ENCODE measurements at places on chromosomes 5 and 9.

GRCh38 chr9:38226491-38226951, 157.5 kb upstream of the SHB start:
- DNase-seq, result no peak

DNA sequence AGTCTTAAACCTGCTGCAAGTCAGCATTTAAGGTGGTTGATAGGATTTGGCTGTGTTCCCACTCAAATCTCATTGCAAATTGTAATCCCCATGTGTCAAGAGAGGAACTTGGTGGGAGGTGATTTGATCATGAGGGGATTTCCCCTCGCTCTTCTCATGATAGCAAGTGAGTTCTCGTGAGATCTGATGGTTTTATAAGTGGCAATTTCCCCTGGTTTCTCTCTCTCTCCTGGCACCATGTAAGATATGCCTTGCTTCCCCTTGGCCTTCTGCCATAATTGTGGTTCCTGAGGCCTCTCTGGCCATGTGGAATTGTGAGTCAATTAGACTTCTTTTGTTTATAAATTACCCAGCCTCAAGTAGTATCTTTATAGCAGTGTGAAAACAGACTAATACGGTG, 84.3 kb upstream of the SMC2 start:
- DNase-seq, result no peak

DNA sequence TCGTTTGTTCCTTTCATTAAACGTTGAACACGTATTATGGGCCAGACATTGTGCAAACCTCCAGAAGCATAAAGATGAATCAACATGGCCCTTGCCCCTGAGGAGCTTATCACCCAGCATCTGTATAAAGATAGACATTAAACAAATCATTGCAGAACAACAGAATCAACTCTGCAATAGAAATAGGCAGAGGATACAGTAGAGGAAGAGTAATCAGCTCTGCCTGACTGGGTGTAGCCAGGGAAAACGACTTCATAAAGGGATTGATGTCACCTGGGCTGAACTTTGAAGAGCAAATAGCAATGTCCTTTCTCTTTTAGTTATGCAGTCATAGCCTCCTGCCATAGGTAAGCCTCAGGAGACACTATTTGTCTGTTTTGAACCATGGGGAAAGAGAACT, 13.4 kb downstream of the RGS7BP start:
- no peak for DNase-seq

DNA sequence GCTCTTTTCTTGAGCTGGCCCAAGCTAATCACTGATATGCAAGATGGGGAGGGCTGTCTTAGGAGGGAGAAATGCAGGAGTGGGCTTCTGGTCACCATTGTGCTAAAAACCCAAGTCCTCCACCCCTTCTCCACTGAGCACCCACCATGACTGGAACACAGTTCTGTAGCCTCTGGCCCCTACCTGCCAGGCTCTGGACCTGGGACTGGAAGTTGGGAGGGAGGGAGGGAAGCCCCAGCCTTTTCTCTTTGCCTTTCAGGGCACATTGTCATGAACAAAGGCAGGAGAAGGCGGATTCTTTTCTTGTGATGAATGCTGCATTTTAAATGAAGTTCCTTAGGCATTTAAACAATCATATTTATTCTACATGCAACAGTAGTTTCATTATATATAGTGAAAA, 559.1 kb upstream of the TRPC7 start:
- DNase-seq, result no peak

- DNase-seq, result no peak
Observed at GRCh38 chr9:120187758-120188157, 392.2 kb downstream of the CDK5RAP2 start.

GRCh38 chr5:758698-759053, 25.9 kb downstream of the ZDHHC11B start:
- DNase-seq, result no peak

DNA sequence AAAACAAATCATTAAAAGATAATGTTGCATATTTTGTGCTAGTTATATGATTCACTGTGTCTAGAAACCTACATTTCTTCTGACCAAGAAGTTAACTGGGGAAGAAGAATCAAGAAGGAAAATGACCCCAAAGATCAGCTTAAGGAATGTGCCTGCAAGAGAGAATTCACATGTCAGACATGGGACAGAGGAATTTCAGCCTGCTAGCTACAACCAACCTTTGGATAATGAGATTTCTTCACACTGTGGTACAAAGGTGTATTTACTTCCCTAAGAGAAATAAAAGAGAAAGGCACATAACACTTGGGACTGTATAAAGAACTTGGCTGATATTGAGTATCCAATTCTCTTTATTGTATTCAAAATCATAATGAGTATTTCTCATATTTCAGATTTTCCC, 39.6 kb upstream of the ELL2 start:
- no peak for DNase-seq

DNA sequence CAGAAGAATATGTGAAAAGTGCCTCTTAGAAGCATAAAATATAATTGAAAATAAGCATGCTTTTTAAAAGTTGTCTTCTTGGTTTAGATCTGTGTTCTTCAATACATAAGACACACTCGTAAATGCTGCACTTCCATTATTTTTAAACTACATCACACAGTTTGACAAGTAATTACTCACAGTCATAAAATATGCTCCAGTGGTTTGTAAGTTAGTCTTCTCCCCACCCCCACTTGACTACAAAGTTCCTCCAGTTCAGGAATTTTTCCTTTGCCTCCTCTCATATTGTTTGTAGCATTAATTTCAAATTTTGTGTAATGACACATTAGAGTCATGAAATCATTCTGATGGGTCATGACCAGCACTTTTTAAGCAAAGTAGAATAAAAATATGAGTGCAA, 60.3 kb upstream of the PTGER4 start:
- DNase-seq, result no peak

GRCh38 chr5:139468421-139468931, 2.3 kb upstream of the SMIM33 start:
- no peak for DNase-seq

GRCh38 chr9:123640792-123641222, 284.8 kb downstream of the CRB2 start:
- DNase-seq, result no peak

GRCh38 chr9:79390077-79390698, 181.6 kb upstream of the TLE4 start:
- no peak for DNase-seq

DNA sequence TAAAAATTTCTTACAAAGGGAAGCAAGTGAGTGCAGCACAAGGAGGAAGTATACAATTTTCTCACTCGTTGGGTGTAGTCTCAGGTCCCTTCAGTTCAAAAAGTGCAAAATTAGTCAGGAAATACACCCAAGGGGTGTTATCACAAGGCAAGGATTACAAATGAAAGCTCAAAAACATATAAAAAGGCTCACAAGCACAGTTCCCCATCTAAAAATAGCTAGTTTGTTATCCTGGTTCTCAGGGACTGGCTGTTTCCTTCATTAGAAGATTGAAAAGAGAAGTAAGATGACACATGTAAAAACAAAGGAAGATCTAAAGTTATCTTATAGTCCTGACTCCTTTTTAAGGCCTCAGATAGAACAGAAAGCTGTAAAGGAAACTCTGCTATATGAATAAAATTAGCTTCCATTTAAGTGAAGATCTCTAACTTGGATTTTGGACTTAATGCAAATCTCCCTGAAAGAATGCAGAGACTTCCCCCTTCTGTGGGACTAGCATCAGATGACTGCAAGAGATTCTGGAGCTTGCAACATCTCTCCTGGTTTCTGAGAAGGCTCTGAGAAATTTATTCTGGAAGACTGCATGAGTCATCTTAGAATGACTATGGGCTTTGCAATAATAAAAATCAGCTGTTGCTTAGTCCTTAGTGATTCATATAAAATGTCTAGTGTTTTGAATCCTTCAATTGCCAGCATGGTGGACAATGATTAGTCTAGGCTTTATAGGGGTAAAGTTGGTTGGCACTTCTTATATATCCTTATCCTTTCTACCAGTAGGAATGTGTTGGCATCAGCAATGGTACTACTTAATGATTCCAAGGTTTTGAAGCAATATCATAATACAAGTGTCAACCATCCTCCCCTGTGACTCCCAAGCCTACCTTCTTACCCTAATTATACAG, 25.4 kb downstream of the DAB2 start:
- DNase-seq, result no peak

GRCh38 chr9:127176631-127177030, 54.2 kb upstream of the ANGPTL2 start:
- no peak for DNase-seq

- DNase-seq, result no peak
Observed at GRCh38 chr9:530681-531080, 310.8 kb upstream of the DMRT1 start.

DNA sequence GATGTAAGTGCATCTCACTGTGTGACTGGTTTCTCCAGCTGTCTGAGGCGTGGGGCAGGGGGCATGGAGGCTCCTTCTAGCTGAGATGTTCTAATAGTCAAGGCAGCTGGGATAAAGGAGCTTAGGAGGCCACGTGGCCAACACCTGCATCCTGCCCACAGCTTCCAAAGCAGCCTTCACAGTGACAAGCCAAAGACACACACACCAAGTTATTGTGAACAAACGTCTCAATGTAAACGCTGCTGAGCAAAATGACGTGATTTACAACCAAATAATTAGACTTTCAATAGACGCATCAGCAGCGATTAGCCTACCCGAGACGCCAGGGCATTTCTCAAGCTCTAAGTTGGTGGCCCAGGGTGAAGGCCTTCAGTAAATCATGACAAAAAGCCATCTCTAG, 23.2 kb upstream of the SLC25A51 start:
- DNase-seq, result no peak

DNA sequence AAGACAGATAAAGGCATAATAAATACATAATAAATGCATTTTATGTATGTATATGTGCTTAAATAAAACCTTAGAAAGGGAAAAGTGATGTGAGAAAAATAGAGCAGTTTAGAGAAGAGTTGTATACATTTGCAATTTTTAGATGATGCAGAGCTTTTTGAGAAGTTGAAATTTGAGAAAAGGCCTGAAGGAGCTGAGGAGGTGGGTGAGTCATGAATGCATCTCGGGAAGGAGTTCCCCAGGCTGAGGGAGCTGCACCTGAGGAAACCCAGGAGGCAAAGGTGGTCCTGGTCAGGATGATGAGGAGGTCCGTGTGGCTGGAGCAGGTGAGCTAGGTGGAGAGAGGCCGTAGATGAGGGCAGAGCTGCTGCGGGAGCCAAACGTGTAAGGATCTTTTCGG, 17.4 kb upstream of the CD180 start:
- DNase-seq, result no peak

- no peak for DNase-seq
Observed at GRCh38 chr5:124053340-124053739, 541.4 kb downstream of the CSNK1G3 start.

GRCh38 chr5:171400169-171400568, 12.5 kb downstream of the NPM1 start:
- DNase-seq, result no peak

DNA sequence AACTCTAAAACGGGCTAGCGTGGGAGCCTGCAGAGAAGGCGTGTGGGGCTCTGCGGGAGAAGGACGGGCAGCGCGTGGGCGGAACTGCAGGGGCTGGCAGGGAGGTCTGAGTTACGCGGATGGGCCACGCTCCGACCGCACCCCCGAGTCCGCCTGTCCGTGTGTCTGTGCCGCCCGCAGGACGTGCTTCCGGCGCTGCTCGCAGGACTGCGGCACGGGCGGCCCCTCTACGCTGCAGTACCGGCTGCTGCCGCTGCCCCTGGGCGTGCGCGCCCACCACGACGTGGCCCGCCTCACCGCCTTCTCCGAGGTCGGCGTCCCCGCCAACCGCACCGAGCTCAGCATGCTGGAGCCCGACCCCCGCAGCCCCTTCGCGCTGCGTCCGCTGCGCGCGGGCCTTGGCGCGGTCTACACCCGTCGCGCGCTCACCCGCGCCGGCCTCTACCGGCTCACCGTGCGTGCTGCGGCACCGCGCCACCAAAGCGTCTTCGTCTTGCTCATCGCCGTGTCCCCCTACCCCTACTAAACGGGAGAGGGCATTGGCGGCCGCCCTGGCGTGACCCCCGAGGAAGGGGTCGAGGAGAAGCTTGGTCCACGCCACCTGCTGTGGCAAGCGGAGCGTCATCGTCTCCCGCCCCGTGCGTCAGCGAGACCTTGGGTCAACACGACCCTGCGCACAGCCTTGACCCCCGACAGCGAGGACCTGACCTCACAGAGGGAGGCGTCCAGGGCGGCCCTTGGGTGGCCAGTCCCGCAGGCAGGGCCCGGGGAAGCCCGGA, 11.4 kb upstream of the ASS1 start:
- no peak for DNase-seq

DNA sequence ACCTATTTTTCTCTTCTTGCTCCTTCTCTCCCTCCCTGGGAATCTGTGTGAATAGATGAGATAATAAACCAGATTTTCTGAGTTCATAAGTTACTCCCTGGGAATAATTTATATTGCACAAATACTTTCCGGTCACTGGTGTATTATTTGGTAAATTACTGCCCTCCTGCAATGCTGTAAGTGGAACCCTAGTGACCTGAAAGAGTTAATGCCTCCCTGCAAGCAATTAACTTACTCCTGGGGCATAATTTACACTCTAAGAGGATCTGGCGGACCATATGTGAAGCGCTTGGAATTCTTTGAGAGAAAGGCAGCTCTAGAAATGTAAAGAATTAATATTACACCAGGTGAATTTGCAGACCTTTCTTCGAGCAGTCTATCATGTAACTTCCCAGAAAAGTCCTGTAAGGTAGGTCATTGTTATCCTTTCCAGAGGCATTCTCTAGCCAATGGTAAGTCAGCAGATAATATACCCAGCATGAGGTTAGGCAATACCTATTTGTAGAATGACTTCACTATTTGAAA, 7.0 kb upstream of the GDNF start:
- DNase-seq, result no peak

DNA sequence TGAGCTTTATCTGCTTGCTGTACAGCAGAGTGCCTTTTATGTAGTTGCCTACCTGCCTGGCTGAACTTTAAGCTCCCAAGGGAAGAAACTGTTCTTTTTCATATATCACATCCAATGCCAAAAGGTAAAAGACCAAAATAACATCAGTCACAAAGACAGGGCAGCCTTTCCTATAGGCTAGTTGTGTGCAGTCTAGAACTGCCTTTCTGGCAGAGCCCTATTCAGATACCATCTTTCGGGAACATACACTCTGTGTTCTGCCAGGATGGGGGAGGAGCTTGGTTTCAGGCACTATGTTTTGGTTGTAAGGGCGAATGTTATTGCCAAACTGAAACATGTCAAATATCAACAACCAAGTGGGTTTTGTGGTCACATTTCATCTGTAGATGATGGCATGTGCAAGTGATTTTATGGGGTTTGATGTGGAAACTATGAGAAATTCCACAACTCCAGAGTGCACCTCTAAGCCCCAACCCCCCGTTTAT, 314.5 kb downstream of the ADGRV1 start:
- DNase-seq, result no peak

DNA sequence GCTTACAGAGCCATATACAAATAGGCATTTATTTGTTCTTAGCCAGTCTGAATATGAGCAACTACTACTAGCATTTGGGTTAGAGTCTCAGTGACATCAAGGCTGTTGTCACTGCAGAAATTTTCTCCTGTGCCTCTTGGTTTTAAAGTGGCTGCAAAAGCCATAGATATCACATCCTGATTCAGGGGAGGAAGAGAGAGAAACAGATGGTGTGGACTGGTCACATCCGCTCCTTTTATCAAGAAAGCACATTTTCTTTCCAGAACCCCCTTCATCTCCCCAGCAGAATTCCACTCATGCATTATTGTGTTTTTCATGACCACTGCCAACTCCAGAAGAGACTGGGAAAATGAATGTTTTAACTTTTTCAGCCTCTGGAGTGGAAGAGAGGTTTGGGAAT, 69.8 kb downstream of the PTTG1 start:
- DNase-seq, result no peak

- DNase-seq, result no peak
Observed at GRCh38 chr9:120486835-120487234, 93.1 kb downstream of the CDK5RAP2 start.
